Effector memory CD4-positive, alpha-beta T cell (primary cell): ENCODE measurements at places on chromosomes 1 and 21.

- no peak for DNase-seq
Measured at GRCh38 chr1:2238361-2239012, 10.4 kb downstream of the SKI start.

DNA sequence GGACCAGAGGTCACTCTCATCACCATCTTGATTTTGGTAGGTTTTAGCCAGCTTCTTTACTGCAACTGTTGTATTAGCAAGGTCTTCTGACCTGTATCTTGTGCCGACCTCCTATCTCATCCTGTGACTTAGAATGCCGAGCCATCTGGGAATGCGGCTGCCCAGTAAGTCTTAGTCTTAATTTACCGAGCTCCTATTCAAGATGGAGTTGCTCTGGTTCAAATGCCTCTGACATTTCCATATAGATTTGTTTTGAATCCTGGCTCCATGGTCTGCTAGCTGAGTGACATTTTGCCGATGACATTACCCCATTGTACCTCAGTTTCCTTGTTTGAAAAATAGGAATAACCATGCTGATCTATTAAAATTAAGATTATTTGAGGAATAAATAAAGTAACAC is 193.9 kb upstream of the HMCN1 start:
- no peak for DNase-seq

DNA sequence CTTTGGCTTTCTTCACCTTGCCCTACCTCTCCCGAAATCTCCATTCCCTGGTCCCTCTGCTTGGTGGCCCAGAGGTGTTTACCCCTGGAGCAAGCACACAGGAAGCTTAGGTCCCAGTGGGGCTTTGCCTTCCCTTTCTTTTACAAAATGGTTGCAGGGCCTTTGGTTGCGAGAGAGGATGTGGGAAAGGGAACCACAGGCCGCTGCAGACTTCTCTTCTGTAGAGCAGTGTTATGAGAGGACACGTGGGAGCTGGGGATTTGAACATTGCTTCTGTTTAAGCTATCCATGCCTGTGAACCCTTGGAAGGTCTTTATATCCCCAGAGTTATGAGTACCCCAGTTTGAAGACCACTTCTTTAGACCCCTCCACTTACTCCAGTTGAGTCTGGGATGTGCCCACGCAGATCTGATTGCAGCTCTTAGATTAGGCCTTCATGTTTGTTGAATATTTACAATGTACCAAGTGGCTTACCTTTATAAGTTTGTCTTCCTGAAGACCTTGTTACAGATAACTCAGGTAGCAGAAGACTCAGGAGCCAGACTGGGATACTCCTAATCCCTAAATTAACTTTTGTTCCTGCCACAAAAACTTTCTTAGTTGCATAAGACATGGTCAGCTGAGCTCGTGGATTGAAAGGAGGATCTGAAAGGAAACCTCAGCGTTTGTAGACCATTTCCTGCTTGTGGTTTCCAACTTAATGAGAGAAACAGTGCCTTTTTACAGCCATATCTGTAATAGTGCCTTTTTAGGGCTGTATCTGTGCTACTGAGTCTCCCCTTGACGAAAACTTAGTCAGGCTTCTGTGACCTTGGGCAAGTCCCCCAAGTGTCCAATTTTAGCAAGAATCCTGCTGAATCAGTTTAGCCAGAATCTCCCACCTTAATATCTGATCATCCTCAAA is 21.9 kb upstream of the IVNS1ABP start:
- peak; percentile 9 for DNase-seq

DNA sequence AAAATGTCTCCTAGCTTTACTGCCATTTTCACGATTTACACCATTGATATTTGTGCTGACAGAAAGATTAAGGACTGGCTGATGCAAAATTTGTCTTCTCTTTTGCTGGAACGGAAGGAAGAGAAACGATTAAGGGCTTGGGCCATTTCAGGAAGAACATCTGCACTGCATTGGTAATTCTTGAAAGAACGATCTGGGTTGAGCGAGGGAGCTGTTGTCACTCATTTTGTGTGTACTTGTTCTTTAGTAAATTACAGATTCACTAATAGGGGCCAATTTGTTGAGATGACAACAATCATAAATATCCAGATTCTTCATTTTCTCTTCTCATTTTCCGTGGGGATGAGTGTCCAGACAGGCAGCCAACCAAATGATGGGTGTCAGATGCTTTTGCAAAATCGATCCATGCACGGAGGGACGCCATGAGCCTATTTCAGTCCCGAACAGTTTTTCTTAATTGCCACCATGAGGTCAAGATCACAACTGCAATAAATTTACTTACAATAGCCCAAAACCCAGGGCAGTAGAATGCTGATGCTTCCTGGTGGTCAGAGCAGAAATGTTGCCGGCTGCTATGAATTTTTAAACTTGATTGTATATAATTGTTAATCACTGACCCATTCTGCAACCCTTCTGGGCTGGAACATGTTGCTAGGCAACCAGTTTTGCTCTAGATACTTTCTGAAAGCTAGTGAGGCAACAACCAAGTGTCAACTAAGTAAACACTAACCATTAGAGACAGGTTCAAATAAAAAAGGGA is 132.4 kb upstream of the TIAM1 start:
- no peak for DNase-seq

- no peak for DNase-seq
Measured at GRCh38 chr1:176719447-176719846, 256.5 kb downstream of the PAPPA2 start.

DNA sequence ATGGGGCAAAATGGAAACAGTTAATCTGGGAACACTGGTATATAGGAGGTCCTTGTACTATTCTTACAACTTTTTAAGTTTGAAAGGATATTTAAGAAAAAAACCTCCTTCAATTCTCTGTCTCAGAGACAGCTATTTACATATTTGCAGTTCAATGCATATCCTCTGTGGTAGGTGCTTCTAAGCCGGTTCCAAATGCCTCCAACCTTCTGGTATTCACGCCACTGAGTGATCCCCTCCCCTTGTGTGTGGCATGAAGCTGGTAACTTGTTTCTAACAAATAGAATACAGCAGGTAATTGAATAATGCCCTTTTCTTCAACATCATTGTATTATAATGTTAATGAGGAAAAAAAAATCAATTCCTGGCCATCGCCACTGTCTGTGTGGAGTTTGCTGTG is 91.2 kb downstream of the PROX1 start:
- DNase-seq: no peak

- DNase-seq: no peak
Measured at GRCh38 chr1:164630626-164631396, 71.8 kb downstream of the PBX1 start.

DNA sequence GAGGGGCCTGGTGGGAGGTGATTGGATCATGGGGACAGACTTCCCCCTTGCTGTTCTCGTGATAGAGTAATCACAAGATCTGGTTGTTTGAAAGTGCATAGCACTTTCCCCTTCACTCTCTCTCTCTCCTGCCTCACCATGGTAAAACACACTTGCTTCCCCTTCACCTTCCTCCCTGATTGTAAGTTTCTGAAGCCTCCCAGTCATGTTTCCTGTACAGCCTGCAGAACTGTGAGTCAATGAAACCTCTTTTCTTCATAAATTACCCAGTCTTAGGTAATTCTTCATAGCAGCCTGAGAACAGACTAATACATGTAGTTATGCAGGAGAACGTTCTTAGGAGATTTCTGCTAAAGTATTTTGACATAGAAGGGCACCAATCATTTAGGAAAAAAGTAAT is 59.9 kb upstream of the FBXO28 start:
- no peak for DNase-seq

GRCh38 chr1:111302374-111302773 is 11.7 kb downstream of the CHIA start:
- no peak for DNase-seq

DNA sequence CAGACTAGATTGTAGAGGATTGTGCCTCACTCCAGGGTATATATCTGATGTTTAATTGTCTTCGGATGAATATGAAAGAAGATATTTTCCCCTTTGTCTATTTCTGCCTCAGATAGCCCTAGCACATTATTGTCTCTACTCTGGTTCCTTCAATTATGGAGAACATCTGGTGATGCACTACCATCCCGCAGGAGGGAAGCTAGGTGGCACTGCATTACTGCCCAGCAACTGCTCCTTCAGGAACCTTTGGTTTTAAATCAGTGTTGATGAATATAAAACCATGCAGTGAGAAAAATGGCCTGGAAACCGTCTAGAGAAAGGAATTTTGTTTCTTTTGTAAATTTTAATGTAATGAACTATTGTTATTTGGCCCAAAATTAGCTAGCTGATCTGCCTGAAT is 68.5 kb downstream of the GPR88 start:
- no peak for DNase-seq

DNA sequence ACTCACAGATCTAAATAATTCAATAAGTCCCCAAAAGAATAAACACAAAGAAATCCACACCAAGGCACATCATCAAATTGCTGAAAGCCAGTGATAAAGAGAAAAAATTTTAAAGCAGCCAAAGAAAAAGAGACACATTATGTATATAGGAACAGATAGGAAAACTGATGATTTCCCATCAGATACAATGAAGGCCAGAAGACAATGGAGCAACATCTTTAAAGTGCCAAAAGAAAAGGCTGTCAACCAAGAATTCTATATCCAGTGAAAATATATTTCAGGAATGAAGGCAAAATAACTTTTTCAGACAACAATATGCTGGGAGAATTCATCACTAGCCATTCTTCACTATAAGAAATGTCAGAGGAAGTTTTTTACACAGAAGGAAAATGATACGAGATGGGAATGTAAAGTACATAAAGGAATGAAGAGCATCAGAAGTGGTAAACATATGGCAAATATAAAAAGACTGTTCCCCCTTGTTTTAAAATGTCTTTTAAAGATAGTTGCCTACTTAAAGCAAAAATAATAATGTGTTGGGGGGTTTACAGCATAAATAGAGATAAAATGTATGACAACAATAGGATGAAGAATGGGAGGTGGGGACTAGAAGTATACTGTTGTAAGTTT is 9.4 kb upstream of the MYOG start:
- DNase-seq: no peak

DNA sequence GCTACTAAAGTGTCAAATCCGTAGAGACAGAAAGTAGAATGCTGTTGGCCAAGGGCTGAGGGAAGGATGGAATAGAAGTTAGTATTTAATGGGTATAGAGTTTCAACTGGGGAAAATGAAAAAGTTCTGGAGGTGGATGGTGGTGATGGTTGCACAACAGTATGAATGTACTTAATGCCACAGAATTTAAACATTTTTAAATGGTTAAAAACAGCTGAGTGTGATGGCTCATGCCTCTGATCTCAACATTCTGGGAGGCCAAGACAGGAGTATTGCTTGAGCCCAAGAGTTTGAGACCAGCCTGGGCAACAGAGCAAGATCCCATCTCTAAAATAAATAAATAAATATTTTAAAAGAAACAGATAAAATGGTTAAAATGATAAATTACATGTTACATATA is 44.5 kb downstream of the PIK3R3 start:
- no peak for DNase-seq
